Camera-type eye (tissue), 1 donor: ENCODE measurements at places on chromosomes 5 and 9. TPM values are rescaled to one million over a fixed set of nuclear protein-coding genes. Genes with fewer than 3 reads are reported as not detected.

CDH18 gene
- 19.5 TPM for total RNA-seq

SAXO1 gene
- 0.05 TPM for total RNA-seq

CD14 gene
- total RNA-seq = 22.0 TPM

ADRB2 gene
- 3.8 TPM for total RNA-seq

NEURL1B gene
- total RNA-seq = 21.6 TPM

BARHL1 gene
- not detected for total RNA-seq

TDRD7 gene
- 108 TPM for total RNA-seq

FAM221B gene
- not detected for total RNA-seq

MYMK gene
- 2.1 TPM for total RNA-seq

ADAMTSL1 gene
- total RNA-seq = 85.3 TPM

NR4A3 gene
- 5.1 TPM for total RNA-seq

AJM1 gene
- total RNA-seq = 2.0 TPM

RHOBTB3 gene
- 176 TPM for total RNA-seq

SOHLH1 gene
- 0.99 TPM for total RNA-seq

PKD2L2 gene
- total RNA-seq = not detected

TIMD4 gene
- not detected for total RNA-seq

PPP3R2 gene
- total RNA-seq = 0.82 TPM

NUP155 gene
- 54.5 TPM for total RNA-seq

LMNB1 gene
- total RNA-seq = 106 TPM

SLC6A19 gene
- total RNA-seq = 0.27 TPM

PLPPR1 gene
- 73.4 TPM for total RNA-seq

OR1Q1 gene
- total RNA-seq = not detected

HMCN2 gene
- 6.0 TPM for total RNA-seq

SLC25A48 gene
- 3.7 TPM for total RNA-seq

IL9 gene
- not detected for total RNA-seq

NDST1 gene
- total RNA-seq = 100 TPM

TSSK1B gene
- total RNA-seq = 0.38 TPM

ZNF454 gene
- total RNA-seq = 21.7 TPM

STC2 gene
- total RNA-seq = 48.9 TPM

CAMK2A gene
- total RNA-seq = 3.8 TPM

MLLT3 gene
- total RNA-seq = 31.5 TPM

PCDHB15 gene
- 14.5 TPM for total RNA-seq

CCL21 gene
- 16.9 TPM for total RNA-seq

PPP6C gene
- 24.1 TPM for total RNA-seq

ADAMTS16 gene
- 4.9 TPM for total RNA-seq

DOCK2 gene
- 7.8 TPM for total RNA-seq

RNF183 gene
- 0.66 TPM for total RNA-seq

ISL1 gene
- 29.4 TPM for total RNA-seq

LVRN gene
- total RNA-seq = 2.0 TPM

NUTM2F gene
- total RNA-seq = not detected

PLCXD3 gene
- 2.4 TPM for total RNA-seq

BNIP1 gene
- total RNA-seq = 15.6 TPM

FCN2 gene
- total RNA-seq = not detected

DPM2 gene
- 13.2 TPM for total RNA-seq

LHX3 gene
- total RNA-seq = 18.5 TPM

ANKH gene
- total RNA-seq = 50.7 TPM

SPATA31C1 gene
- total RNA-seq = not detected

FIBCD1 gene
- total RNA-seq = 10.2 TPM

DMGDH gene
- total RNA-seq = 3.5 TPM

ADAMTS2 gene
- 68.9 TPM for total RNA-seq

PLPP7 gene
- total RNA-seq = 15.3 TPM

HRH2 gene
- 1.8 TPM for total RNA-seq

KLHL9 gene
- 68.1 TPM for total RNA-seq

WNT8A gene
- total RNA-seq = not detected

NR6A1 gene
- total RNA-seq = 3.2 TPM

MEF2C gene
- total RNA-seq = 102 TPM

SMU1 gene
- total RNA-seq = 34.3 TPM
